ENCODE measurements at places on chromosomes 3 and 15. TPM values are rescaled to one million over a fixed set of nuclear protein-coding genes. Genes with fewer than 3 reads are reported as not detected.

CERS3 gene
- not detected for total RNA-seq

PRR23B gene
- total RNA-seq: not detected

C15orf62 gene
- total RNA-seq: 2.4 TPM

SLC22A13 gene
- total RNA-seq: 0.32 TPM

ISG20 gene
- total RNA-seq: 32.0 TPM

GRCh38 chr3:153856932-153857331, 264.3 kb upstream of the ARHGEF26 start:
- no peaks in the 10 kb centered on the region for H3K36me3 ChIP-seq
- no peaks in the 10 kb centered on the region for H3K27me3 ChIP-seq
- no peak for DNase-seq
- H3K4me1 ChIP-seq: no peaks in the 10 kb centered on the region
- H3K27ac ChIP-seq: no peak overlapping the region

GRCh38 chr15:65466901-65467300, 44.2 kb upstream of the IGDCC4 start:
- no peak overlapping the region for H3K4me3 ChIP-seq
- no peak overlapping the region for H3K27ac ChIP-seq
- H3K4me1 ChIP-seq: no peaks in the 10 kb centered on the region
- DNase-seq: no peak

- H3K4me1 ChIP-seq: peaks cover 9% of the 10 kb centered on the region
- no peak overlapping the region for H3K4me3 ChIP-seq
- H3K36me3 ChIP-seq: no peaks in the 10 kb centered on the region
Measured at GRCh38 chr3:25513642-25514266, 85.7 kb downstream of the RARB start.

DNA sequence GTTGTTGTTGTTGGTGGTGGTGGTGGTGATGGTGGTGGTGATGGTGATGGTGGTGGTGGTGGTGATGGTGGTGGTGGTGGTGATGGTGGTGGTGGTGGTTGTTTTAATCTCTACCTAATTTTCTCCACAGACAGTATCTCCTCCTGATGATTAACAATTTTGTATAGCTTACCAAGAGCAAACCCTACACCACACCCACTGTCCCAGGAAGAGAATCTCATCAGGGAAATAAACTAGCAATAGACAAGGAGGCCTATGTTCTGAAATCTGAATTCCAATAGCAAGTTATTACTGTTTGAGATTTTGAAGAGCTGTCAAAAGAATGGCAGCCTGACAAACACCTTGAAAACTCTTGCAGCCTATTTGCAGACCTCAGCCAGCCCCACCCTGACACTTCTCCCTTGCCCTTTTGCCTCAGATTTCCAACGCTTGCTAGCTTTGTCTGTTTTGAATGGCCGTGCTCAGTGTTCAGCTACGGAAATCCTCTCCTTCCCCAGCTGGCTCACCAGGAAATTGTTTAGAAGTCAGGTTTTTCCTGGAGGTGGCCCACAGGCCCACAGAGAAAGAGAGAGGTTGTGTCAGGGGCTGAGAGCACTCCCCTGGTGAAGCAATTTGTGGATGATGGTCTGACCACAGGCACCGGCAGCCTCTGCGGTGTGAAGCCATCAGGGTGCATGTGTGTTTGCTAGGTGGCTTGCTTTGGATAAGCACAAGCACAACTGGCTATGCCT, 101.6 kb downstream of the MAGI1 start:
- H3K36me3 ChIP-seq: no peaks in the 10 kb centered on the region
- H3K27me3 ChIP-seq: no peaks in the 10 kb centered on the region
- peaks cover 20% of the 10 kb centered on the region for H3K4me1 ChIP-seq
- peak overlapping the region; percentile 12 for H3K27ac ChIP-seq
- DNase-seq: no peak
- no peak overlapping the region for H3K4me3 ChIP-seq

Measured in lower lobe of right lung (tissue), 2 donors.